ENCODE measurements at places on chromosomes 1 and 21.
A peak's percentile ranks its signal among the peaks of the same experiment; 100 is the strongest.

DNA sequence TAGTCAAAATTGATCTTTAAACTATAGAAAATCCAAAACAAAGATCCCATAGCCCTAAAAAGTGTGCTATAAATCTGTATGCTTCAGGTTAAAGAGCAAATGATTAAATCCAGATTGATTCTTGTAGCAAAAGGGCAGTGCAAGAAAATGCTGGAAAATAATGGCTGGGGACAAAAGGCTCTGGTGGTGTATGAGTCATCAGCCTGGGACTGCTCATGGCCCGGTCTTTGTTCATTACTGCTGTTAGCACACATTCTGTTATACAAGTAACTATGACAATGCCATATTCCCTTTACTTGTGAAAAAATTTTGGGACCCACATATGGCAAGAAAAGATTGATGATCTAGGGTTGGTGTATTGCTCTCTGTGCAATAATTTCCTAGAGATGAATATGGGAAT is 89.1 kb downstream of the RWDD3 start:
- no peak for DNase-seq

GRCh38 chr1:167789501-167789900 is 67.7 kb downstream of the MPZL1 start:
- DNase-seq, result no peak

DNA sequence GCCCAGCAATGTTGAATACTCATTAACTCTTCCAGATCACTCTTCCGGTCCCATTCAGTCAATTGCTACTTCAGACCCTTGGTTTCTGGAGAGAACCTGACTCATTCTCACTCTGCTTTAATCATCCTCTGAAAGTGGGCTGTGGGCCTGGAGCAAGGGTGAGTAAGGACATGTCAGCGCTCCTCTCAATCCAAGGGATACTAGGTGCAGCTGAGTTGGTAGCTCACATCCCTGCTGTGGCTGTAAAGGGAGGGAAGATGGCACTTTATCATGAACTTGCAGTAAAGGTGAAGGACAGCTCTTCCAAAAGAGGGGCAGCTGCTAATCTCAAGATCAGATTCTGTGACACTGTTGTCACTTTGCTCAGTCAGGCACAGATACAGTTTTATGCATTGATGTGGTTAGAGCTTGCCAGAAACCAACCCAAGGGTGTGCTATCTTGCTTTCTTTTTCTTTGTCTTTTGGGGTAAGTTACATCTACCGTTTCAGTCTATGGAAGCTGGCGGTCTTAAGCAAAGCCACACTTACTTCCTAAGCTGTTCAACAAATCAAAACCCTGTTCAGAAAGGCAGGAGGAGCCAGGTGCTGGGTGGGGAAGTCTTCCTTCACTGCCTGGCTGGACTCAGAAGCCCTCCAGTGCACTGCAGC is 26.5 kb upstream of the NTPCR start:
- DNase-seq, result peak; percentile 72

DNA sequence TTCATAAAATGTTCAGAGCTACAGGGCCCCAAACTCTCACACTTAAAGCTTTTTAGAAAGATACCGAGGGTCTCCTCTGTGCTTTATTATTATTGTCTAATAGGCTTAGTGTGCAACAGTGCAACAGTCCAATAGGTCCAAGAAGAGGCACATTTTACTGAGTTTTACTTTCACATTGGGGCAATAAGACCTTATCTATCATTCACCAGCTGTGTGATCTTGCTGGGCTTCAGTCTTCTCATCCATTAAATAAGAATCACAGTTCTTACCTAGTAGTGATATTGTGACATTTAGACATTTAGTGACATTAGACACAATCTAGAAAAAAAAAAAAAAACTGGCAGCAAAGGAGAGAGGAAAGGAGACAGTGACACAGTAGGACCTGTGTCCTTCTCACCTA is 175.8 kb upstream of the NFIA start:
- no peak for DNase-seq

- no peak for DNase-seq
Observed at GRCh38 chr1:119220991-119221390, 80.5 kb upstream of the WARS2 start.
